Hypothalamus (tissue), 51 donors: ENCODE measurements at places on chromosomes 2 and 18.

DNA sequence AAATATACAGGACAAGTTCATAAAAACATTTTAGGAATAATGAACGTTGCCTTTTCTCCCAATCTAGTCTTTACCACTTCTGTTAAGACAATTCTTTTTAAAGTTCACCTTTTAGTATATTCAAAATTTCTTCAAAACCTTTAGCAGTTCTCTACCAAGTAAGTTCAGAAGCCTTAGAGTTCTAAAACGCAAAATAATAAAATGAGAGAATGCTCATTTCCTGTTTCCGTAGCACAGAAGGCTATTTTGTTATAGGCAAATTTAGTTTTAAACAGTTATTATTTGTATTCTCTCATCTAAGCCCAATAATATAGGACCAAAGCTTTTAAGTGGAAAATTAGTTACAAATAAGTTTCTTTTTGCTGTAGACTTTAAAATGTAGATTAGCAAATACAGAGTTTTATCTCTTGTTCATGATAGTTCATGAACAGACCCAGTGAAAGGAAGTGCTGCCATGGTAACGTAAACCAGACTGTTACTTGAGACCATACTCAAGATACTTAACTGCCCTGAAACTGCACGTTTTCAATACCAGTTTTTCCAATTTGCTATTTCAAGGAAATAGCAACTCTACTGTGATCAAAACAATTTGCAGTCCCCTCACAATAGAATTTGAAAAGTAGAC is 173.1 kb upstream of the STON1 start:
- DNase-seq: no peak

- DNase-seq: no peak
Measured at GRCh38 chr2:626491-627339, 50.5 kb downstream of the TMEM18 start.

DNA sequence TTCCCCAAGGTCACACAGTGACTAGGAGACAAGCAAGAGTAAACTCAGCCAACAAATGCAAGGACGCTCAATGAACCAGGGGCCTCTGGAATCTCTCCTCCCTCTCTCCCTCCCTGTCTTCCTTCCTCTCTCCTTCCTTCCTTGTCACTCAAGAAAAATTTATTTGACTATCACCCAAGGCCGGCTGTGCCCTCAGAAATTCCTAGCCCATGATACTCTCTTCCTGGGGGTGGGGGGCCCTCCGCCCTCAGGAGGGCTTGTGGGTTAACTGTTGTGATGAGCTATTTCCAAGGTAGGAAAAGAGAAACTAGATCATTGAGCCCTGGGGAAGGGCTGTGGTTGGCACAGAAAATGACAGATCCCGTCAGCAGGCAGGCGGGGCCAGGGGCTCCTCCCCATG is 21.7 kb downstream of the INHBB start:
- DNase-seq: no peak

DNA sequence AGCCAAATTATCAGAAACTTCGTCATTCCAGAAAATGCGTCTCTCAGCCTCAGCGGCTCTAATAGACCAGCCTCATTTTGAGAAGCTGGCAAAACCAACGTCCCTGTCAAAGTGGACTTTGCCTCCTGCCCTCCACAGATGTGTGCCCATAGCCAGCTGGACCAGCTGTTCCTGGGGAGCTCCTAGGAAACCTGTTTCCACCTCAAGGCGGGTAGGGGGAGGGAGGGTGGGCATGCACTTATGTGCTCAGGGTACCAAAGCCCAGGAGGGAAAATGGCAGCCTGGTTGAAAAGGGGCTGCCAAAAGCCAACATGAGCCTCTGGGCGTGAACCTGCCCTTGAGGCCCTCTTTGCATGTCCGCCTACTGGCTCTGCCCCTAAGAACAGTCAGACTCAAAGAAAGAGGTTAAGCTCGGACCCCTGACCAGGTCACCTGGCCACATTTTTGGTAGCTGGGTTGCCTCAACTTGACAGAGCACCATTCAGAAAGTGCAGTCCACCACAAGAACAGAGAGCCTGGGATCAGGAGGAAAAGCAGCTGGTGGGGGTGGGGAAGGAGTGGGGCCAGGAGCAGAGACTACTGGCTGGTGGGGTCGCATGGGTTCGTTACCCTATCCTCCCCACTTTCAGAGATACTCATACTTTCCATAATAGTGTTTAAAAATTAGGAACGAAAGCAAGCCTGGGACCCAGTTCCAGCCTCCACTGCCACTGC is 3.5 kb downstream of the PER2 start:
- DNase-seq: no peak

DNA sequence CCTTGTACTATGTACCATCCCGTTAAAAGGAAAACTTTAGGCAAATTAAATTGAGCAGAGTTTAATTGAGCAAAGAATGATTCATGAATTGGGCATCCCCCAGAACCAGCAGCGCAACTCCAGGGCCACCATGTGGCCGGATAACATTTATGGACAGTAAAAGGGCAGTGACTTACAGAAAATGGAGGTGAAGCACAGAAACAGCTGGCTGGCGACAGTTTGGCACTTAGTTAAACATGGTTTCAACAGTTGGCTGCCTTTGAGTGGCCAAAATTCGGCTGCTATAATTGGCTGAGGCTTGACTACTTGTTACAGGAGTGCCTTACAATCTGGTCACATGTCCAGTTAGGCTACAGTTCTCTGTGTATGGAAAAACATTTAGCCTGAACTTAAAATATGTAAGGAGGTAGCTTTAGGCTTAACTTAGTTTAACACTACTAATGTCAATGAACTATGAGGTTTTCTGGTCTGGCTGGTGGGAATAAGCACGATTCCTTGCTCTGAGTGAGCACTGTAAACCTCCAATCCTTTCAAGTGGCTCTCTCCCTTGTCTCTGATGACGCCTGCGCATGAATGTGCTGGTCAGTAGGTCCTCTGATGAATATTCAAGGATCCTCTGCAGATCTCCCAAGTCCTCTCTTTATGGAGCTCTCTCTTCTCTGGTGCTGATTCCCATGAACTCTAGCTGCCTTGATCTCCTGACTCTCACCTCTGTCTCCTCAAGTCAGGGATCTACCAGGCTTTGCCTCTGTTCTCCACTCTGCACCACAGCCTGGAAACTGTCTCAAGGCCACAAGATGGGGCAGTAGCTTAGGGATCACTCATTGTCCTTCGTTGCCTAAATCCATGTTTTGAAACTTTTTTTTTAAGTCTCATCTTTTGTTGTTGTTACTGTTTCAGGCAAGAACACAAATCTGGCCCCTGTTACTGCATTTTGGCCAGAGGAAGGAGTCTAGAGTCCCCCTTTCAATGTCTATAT is 24.4 kb upstream of the RAB31 start:
- no peak for DNase-seq

- no peak for DNase-seq
Measured at GRCh38 chr2:168060986-168061750, 186.2 kb downstream of the STK39 start.

DNA sequence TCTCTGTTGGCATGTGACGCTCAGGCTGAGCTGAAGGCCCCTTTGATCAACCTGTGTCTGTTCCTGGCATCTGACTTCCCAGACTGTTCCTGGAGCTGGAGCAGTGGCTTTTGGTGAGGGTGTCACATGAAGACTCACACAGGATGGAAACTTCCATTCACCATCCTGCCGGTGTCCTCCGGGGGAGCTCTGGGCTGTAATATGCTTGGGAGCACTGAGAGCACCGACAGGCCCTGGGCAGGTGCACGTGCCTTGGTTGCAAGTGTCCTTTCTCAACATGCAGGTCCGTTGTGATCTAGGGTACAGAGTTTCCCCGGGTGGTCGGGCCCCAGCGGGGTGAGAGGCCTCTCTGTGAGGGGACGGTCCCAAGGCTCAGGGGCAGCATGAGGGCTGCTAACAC is 24.8 kb upstream of the GBX2 start:
- DNase-seq: no peak

DNA sequence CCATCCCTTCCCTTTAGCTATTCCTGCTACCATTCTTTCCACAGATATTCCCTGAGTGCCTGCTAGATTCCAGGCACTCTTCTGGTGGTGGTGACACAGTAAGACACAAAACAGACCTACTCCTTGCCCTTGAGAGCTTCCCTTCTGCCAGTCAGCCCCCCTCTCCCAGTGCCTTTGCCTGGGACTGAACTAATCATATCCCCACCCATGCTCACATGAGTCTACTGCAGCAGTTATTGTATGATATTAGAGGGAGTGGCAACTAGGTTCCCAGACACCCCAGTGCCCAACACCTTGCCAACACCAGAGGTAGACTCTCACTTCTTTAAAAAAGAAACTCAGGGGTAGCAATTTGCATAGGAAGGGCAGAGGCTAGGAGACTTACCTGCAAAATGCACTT is 7.2 kb upstream of the LBH start:
- DNase-seq: no peak

DNA sequence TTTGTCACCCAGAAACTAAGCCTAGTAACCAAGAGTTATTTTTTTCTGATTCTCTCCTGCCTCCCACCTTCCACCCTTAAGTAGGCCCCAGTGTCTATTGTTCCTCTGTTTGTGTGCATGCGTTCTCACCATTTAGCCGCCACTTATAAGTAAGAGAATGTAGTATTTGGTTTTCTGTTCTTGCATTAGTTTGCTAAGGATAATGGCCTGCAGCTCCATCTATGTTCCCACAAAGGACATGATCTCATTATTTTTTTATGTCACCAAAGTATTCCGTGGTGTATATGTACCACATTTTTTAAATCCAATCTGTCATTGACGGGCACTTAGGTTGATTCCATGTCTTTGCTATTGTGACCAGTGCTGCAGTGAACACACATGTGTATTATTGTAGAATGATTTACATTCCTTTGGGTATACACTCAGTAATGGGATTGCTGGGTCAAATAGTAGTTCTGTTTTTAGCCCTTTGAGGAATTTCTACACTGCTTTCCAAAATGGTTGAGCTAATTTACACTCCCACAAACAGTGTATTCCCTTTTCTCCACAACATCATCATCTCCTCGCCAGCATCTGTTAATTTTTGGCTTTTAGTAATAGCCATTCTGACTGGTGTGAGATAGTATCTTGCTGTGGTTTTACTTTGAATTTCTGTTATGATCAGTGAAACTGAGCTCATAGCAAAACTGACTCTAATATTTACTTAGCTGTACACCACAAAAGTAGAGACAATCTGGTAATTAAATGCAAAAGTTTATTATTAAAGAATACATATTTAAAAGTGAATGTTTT is 660.1 kb upstream of the SLC8A1 start:
- no peak for DNase-seq

- DNase-seq: no peak
Measured at GRCh38 chr18:36650906-36651305, 177.9 kb downstream of the TPGS2 start.

DNA sequence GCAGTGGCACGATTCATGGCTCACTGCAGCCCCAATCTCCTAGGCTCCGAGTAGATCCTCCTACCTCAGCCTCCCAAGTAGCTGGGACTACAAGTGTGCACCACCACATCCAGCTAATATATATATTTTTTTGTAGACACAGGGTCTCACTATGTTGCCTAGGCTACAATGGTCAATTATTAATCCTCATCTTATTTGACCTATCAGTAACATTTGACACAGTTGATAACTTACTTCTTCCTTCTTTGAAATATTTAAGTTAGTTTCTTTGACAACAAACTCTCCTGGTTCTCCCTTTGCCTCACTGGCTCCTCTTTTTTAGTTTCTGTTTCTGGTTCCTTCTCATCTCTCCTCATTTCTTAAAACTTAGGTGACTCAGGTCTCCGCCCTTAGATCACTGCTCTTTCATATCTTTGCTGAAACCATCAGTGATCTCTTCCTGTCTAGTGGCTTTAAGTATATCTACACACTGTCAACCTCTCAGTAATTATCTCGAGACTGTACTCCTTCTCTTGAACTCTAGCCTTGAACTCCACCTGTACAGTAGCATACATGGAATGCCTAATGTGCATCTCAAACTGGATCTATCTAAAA is 11.5 kb downstream of the PGAP1 start:
- no peak for DNase-seq

GRCh38 chr2:216911008-216911407 is 51.1 kb upstream of the TNP1 start:
- no peak for DNase-seq

DNA sequence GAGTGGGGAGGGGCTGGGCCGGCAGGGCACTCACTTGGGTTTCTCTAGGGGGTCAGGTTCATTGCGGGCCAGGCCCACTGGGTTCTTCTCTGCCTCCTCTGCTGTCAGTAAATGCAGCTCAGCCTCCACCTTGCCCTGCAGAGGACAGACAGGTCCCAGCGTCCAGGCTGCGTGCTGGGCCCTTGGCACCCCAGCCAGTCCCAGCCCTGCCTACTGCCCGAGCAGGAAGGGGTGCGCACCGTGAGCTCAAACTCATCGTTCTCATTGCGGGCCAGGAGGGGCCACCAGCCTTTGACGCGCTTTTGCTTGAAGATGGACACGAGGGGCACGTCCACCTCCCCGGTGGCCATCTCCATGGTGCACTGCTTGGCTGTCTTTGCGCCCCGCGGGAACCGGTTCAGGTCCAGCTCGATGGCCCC is 17.3 kb downstream of the OTOF start:
- no peak for DNase-seq

DNA sequence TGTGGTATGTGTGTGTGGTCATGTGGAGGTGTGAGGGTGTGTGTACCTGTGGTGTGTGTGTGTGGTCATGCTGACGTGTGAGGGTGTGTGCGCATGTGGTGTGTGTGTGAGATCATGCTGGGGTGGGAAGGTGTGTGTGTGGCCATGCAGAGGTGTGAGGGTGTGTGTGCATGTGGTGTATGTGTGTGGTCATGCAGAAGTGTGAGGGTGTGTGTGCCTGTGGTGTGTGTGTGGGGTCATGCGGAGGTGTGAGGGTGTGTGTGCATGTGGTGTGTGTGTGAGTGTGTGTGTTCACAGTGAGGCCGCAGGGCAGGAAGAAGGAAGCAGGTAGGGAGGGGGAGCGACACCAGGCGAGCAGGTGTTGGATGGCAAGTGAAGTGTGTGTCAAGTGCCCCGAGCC is 259.0 kb downstream of the LOXHD1 start:
- no peak for DNase-seq

- DNase-seq: no peak
Measured at GRCh38 chr2:18422432-18423165, 137.9 kb downstream of the RDH14 start.

DNA sequence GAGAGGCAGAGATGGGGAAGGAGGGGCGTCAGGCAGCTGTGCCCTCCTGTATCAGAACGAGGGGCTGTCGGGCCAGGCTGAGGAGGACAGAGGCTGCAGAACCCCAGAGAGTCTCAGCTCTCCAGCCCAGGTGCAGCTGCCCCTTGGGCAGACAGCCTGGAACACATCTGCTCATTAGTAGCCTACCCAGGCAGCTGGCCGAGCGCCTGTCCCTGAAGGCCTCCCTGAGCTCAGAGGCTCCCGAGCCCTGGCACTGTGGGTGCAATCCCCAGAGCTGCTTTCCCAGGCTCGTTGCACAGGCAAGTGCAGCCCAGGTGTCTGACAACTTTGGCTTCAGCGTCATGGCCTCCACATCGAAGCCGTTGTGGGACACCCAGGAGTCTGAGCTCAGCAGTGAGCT is 13.1 kb upstream of the TMEM185B start:
- DNase-seq: no peak

GRCh38 chr2:25654801-25655200 is 18.6 kb downstream of the DTNB start:
- no peak for DNase-seq

DNA sequence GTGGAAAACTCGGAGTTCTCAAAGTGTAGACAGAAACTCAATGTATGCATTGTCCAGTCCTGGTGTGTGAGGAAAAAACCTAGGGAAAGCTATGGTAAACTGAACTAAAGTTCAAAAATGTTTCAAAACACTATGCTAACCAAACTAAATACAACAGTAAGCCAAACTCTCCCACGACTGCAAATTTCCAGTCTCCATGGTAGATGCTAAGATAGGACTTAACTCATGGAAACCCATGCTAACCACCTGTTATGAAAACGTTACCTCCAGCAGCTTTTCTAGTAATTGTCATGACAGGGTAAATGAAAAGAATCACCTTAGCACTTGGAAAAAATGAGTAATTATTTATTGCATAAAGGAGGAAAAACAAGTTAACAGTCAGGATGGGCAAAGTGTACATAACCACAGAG is 135.7 kb upstream of the EPC2 start:
- no peak for DNase-seq
